Hair follicular keratinocyte (primary cell): ENCODE measurements at places on chromosomes 16 and 17. TPM values are rescaled to one million over a fixed set of nuclear protein-coding genes. Genes with fewer than 3 reads are reported as not detected.

The CBX8 gene
- 2.4 and 4.0 TPM in 2 replicates for total RNA-seq

The GAS7 gene
- total RNA-seq, result not detected in 2 replicates

The KRT32 gene
- 0.30 TPM in 1 of 2 replicates, not detected in the other for total RNA-seq

The CACNA1H gene
- under 0.01 TPM in 1 of 2 replicates, not detected in the other for total RNA-seq

The FBXW10B gene
- total RNA-seq, result 0.08 and 0.53 TPM in 2 replicates

The CAPN15 gene
- total RNA-seq, result 39.7 and 43.8 TPM in 2 replicates
